ENCODE measurements at places on chromosomes 7 and 10.

DNA sequence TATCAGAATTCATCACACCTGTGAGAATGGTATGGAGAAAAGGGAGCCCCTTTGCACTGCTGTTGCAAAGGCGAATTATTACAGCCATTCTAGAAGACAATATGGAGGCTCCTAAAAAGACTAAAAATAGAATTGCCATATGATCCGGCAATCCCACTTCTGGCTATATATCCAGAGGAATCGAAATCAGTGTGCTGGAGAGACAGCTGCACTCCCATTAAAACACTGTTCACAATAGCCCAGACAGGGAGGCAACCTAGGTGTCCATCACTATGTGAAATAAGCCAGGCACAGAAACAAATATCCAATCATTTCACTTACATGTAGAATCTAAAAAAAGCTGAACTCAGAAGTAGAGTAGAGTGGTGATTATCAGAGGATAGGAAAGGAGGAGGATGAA is 26.0 kb upstream of the GJD4 start:
- no peak for DNase-seq

- no peak for DNase-seq
Observed at GRCh38 chr7:100602889-100603725, 944 bp downstream of the PCOLCE start.

DNA sequence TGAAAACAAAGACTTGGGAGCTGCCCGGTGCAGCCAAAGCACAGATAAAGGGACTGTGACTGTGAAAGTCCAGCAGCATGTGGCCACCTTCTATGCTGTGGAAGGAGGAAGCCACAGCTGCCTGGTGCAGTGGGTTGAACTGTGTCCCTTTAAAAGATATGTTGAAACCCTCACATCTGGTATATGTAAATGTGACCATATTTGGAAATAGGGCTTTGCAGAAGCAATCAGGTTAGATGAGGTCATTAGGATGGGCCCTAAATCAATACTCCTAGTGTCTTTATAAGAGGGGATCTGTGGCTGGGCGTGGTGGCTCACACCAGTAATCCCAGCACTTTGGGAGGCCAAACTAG is 136.9 kb downstream of the GLI3 start:
- no peak for DNase-seq

DNA sequence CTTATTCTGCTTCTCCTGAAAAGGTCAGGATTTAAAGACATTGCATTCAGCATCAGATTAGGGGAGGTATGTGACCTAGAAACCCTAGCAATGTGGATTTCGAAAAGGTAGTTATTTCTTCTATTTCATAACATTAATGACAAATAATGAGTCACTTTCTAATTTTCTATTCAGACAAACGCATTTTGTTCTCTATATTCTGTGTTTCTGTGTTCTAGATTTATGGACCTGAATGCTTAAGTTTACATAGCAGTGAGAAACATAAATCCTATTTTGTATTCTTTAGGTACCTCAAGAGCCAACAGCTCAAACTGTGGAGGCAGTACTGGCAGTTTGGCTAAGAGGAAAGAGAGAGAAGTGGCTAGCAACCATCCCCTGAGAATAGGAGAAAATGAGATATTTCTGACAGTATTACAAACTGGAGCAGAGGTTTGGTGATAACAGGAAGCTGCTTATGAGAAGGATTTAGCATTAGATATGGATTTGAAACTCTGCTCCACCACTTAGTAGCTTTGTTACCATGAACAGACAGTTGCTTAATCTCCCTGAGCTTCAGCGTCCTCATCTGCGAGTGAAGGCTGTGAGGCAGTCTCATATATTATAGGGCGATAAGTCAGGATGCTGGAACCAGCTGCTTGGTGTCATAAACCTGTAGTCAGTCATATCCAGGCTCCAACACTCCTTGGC is 28.2 kb downstream of the CDK14 start:
- DNase-seq: no peak

GRCh38 chr7:73901823-73902597 is 41.1 kb downstream of the TMEM270 start:
- DNase-seq: no peak

DNA sequence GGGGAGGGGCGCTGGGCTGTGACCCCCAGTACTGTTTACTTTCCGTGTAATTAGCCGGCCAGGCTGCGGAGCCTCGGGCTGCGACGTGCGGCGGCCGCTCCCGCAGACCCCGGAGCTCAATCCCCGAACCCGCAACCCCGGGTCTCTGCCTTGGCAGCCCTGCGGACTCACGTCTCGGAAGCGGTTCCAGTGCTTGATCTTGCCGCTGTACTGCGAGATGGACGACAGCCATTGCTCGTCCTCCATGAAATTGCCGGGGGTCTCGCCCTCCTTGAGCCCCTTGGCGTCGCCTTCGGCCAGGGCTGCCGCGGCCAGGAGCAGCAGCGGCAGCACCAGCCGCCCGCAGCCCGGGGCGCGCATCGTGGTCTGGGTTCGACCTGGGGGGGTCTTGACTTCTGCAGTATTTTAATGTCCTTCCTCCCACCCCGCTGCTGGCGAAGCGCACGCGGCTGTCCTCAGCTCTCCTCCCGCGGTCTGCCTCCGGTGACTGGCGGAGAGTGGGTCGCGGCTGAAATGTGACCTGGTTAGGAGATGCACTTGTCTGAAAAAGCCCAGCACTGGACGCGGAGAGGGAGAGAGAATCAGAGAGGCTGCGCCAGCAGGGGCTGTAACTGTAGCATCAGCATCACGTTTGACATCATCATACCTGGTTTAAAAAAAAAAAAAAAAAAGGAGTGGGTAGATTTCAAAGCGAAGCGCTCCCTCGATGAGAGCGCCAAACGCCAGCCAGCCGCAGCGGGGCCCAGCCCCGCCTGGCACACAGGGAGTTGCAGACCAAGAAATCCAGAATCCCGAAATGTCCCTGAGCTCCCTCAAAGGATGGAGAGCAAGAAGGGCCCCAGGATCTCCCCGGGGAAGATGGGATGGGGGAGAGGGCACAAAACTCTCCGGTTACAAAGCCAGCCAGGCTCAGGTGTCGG is at the start of gene SPOCK2:
TSS of gene SPOCK2 (minus strand) at position 583 of the 920 bp plus-strand sequence. CDS start at position 360, 223 bp downstream.
- DNase-seq: peak; percentile 67

DNA sequence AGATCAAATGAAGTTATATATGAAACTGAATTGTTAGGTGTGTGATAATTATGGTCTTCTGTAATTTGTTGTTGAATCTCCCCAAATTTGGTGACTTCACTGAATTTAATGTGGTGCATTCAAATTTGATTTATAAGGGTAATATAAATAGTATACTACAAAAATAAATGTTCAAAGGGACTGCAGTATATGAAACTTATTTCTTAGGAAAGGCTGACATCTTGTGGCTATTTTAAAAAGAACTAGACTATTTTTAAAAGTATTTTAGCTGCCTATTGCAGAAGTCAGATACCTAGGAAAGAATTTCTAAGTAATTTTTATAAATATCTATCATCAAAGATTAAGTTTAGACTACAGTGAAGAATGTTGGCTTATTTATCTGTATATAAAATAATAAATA is 36.6 kb downstream of the ATRNL1 start:
- DNase-seq: no peak

GRCh38 chr10:101758858-101759257 is 17.1 kb downstream of the FGF8 start:
- DNase-seq: no peak

DNA sequence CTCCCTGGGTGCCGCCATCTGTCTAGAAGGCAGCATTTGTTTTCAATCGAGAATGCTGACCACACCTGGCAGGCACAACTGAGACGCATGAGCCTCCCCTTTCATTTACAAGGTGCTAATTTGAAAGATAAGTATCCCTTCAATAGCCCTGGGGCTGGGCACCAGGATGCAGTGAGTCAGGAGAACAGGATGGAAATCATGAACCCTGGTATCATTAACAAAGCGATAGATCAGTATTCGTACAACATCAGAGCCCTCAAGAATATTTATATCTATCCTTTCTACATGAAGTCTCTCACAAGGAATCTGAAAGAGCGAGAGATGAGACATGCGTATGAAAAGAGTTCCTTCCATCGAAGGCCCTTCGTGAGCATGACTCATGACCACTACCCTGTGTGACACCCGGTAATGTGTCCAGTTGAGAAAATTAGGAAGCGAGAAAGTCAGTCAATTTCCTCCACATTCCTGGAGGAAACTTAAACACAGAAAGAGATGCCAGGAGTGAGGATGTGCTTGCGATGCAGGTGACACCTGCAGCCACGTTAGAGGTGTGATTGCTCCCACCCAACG is 123.1 kb upstream of the PITRM1 start:
- DNase-seq: no peak
